ENCODE measurements at places on chromosomes 16 and 17.

- no peak for DNase-seq
These were observed 12.5 kb upstream of the SPHK1 start for GRCh38 chr17:76371656-76372628.

GRCh38 chr16:89378947-89379771 lies 111.2 kb downstream of the ANKRD11 start:
- no peak for DNase-seq

- DNase-seq = peak; percentile 94
These were observed at the start of gene PCTP for GRCh38 chr17:55750750-55751657. TSS of gene PCTP (plus strand) at chr17:55751051. CDS start at chr17:55751104, 53 bp downstream.

GRCh38 chr16:75483222-75483621 lies 12.0 kb downstream of the CHST6 start:
- DNase-seq = no peak

- no peak for DNase-seq
These were observed 723.9 kb downstream of the MAF start for GRCh38 chr16:78876671-78877070.

GRCh38 chr17:42325026-42325425 lies 36.7 kb downstream of the STAT5A start:
- DNase-seq = no peak

GRCh38 chr17:40122999-40123810 lies 1.4 kb downstream of the MSL1 start:
- peak; percentile 72 for DNase-seq

DNA sequence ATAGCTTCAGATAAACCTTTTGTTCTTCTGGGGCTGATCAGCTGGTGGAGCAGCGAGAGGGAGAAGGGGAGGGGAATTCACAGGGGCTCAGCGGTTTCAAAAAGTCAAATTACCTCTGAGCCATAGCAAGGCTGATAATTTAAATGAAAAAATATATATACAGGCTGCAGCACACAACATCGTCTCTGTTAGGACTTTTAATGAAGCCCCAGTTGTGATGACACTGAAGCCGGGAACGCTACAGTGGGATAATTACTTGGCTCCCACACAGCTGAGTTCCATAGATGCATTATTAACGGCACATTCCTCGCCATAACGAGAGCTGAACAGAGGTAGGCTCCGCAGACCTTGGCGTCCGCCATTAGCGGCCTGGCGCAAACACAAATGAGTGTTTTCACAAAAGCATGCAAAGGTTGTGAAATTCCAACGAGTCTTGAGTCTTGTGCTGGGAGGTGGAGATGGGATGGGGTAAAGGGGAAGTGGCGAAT lies 216.0 kb downstream of the C16orf78 start:
- peak; percentile 34 for DNase-seq

DNA sequence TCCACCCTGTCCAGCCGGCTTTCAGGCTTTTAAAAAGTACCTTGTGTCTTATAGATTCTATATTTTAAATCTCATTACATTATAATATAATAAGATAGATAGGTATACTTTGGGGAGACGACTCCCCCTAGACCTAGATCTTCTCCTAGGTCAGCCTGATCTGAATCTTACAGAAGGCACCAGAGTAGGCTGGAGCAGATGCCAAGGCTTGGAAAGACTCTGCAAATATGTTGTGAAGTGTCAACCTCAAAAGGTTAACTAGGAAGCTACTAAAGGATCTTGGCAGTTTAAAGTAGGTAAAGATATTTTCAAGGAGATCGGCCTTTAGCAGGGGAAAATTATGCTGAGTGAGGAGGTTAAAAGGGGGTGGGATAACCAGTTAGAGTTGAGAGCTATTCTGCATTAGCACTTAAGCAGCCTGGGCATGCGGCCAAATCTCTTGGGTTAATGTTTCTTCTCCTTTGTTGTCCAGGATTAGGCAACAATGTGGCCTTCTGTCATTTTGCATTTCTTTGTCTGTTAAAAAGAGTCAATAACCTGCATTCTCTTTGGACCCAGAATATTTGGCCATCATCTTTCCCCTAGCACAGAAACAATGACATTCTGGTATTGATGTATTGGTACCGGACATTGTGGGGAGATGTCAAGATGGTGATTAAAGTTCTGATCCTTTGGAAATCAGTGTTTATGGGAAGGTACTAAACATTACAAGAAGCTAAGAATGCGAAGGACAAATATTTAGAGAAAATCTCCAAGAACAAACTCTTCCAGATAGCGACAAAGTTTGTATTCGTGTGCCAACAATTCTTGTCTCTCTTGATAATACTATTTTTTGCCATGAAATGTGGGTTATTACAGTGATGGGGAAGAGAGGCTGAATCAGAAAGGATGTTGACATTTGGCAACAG lies 51.2 kb upstream of the DHX40 start:
- peak; percentile 48 for DNase-seq
